ENCODE measurements at places on chromosomes 4 and X. TPM values are rescaled to one million over a fixed set of nuclear protein-coding genes. Genes with fewer than 3 reads are reported as not detected.

The HTN1 gene
- not detected for total RNA-seq

The EXOC1 gene
- 31.9 TPM for total RNA-seq

The CFP gene
- total RNA-seq = 0.74 TPM

DNA sequence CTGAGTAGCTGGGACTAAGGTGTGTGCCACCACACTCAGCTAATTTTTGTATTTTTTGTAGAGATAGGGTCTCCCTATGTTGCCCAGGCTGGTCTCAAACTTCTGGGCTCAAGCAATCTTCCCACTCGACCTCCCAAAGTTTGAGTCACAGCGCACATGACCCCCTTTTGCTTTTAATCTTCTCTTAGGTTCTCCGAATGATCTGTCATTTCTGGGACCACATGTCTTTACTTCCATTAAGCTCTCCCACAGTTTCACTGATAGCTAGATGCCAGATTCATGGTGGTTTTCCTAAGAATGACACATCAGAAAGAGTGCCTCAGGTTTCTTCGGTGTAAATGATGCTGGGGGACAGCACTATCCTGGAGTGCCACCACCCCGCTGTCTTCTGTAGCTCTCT lies 17.9 kb downstream of the PRKX start:
- DNase-seq = no peak

- DNase-seq = no peak
These were observed 73.3 kb upstream of the HHIP start for GRCh38 chr4:144572660-144573059.
